ENCODE measurements at places on chromosomes 1 and 21. TPM values are rescaled to one million over a fixed set of nuclear protein-coding genes. Genes with fewer than 3 reads are reported as not detected.

- peak; percentile 34 for DNase-seq
Measured at GRCh38 chr1:150151291-150152181, 1.8 kb downstream of the PLEKHO1 start.

DNA sequence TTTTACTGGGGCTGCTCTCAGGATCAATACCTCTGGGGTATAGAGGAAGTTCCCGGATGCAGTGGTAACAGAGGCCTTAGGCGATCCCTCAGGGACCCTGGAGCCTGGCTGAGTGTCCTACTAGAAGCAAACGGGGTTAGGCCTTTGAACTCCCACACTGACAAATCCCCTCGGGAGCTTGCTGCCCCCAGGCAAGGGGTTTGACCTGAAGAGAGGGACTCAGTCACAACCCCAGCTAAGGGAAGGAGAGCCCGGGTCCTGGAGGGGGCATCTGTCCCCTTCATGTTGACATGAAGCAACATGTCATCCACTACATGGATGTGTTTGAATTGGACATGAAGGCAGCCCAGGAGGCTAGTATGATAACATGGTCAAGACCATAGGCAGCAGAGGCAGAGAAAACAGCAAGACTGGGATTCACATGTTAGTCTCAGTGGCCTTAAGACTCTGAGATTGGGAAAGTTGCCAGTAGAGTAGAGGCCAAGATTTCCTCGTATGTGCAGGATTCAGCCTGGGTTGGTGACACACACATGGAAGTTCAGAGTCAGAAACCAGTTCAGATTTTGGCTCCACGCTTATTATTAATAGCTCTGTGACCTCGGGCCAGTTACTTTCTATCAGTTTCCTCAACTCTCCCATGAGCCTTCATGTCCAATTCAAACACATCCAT, 101.5 kb downstream of the KCNN3 start:
- no peak for DNase-seq

OR2L2 gene
- 0.23 TPM for total RNA-seq

GRCh38 chr1:85502171-85502570, 37.2 kb upstream of the DDAH1 start:
- DNase-seq = no peak

GRCh38 chr1:36298640-36299039, 7.5 kb upstream of the SH3D21 start:
- no peak for DNase-seq

OR10K2 gene
- total RNA-seq = not detected

- DNase-seq = no peak
Measured at GRCh38 chr1:150121236-150121862, 28.4 kb upstream of the PLEKHO1 start.

OR6N2 gene
- total RNA-seq = not detected

ATP5IF1 gene
- total RNA-seq = 195 TPM

DNA sequence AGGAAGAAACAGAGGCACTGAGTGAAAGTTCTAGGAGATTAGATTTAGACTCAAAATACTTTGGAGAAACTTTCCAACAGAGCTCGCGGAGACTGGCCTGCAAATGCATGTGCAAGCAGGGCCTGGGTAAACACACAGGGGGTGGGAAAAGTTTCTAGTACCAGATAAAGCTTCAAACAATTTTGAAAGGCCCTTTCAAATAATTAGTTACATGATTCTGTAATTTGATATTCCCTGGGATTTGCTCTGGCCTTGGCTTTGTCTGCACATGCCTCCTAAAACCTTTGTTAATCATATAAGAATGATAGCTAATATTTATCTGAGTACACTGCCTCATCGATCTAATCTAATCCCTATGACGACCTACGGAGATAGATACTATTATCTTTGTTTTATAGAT, 31.3 kb downstream of the VTCN1 start:
- no peak for DNase-seq

GRCh38 chr21:34704119-34704518, 35.3 kb downstream of the CLIC6 start:
- no peak for DNase-seq

DNA sequence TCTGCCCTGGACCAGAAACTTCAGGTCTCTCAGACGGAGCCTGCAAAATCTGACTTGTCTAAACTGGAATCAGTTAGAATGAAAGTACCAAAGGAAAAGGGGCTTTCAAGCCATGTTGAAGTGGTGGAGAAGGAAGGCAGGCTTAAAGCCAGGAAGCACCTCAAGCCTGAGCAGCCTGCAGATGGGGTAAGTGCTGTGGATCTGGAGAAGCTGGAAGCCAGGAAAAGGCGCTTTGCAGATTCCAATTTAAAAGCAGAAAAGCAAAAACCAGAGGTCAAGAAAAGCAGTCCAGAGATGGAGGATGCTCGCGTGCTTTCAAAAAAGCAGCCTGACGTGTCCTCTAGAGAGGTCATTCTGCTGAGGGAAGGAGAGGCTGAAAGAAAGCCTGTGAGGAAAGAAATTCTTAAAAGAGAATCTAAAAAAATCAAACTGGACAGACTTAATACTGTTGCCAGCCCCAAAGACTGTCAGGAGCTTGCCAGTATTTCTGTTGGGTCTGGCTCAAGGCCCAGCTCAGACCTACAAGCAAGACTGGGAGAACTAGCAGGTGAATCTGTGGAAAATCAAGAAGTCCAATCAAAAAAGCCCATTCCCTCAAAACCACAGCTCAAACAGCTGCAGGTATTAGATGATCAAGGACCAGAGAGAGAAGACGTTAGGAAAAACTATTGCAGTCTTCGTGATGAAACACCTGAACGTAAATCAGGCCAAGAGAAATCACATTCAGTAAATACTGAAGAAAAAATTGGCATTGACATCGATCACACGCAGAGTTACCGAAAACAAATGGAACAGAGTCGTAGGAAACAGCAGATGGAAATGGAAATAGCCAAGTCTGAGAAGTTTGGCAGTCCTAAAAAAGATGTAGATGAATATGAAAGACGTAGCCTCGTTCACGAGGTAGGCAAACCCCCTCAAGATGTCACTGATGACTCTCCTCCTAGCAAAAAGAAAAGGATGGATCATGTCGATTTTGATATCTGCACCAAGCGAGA, 46.6 kb downstream of the ZBTB17 start:
- no peak for DNase-seq

DIO1 gene
- not detected for total RNA-seq

- no peak for DNase-seq
Measured at GRCh38 chr1:109389638-109390341, 7.9 kb downstream of the SORT1 start.

- DNase-seq = no peak
Measured at GRCh38 chr1:153804112-153804511, 28.9 kb downstream of the SLC27A3 start.

DNA sequence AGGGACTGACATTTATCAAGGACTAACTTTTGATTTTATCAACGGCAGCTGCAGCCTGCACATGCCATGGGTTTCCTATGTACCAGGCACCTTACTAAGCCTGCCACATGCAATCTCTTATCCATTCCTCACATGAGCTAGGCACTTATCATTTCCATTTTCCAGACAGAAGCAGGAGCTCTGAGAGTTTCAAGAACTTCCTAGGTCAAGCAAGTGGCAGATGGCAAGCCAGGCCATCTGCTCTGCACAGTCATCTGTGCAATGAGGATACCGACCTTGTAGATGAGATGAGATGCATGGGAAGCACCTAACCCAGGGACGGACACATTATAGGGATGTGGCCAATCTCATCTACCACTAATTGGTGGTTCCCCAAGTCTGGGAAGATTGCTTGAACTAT, 339.4 kb upstream of the USP24 start:
- no peak for DNase-seq

- no peak for DNase-seq
Measured at GRCh38 chr1:93744299-93744988, 62.8 kb upstream of the BCAR3 start.

GRCh38 chr1:217585577-217585976, 45.3 kb downstream of the GPATCH2 start:
- no peak for DNase-seq

- DNase-seq = no peak
Measured at GRCh38 chr1:41274752-41275545, 32.8 kb upstream of the SCMH1 start.

DNA sequence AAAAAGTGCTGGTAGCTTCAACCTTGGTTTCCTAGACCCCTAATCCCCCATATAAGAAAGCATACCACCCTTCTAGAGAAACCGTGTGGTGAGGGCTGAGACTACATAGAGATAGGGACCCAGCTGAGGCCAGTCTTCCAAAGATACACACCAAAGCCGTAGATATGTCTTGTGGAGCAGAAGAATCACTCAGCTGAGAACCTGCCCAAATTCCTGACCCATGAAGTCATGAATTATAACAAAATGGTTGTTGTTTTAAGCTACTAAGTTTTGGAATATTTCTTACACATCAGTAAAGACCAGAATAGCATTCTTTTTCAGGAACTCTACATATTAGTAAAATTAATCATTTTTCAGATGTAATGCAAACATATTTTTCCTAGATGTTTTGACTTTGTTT, 3.3 kb upstream of the SNRPE start:
- no peak for DNase-seq

- no peak for DNase-seq
Measured at GRCh38 chr1:41758500-41758899, 160.2 kb downstream of the HIVEP3 start.

DNA sequence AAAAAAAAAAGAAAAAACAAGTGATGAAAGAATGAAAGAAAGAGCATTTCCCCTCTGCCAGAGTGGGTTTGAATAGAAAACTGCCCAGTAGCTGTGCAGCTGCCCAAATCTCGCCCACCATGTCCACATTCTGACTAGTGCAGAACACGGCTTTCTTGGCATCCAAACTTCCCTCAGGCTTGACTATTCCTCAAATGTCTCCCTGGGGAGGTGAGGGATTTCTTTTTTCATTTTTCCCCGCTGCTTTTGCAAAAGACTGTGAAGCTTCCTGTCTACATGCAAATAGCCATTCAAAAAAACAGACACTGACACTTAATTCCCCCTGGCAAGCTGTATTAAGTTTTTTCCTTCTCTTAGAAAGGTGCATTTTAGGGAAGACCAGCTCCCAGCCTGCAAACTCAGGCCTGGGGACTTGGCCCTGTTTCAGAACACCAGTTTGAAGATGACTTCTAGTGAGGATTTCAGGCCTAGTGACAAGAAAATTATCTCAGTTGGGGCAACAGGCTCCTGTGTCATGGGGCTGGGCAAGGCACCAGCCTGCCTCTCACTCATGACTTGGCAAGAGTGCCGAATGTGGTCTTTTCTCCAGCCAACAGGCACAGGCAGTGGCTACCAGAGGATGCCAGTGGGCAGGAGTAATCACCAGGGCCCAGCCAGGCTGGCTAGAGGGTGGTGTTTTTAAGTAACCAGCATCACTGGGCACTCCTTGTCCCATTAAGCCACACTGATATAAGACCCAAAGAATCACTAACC, 178.1 kb upstream of the NFIA start:
- no peak for DNase-seq

GRCh38 chr1:94792473-94793295, 27.5 kb upstream of the SLC44A3 start:
- DNase-seq = no peak

GRCh38 chr1:234603221-234604204, 6.5 kb downstream of the IRF2BP2 start:
- no peak for DNase-seq

- DNase-seq = no peak
Measured at GRCh38 chr1:61224609-61225008, 142.2 kb downstream of the NFIA start.

- DNase-seq = no peak
Measured at GRCh38 chr1:42231253-42231652, 66.7 kb upstream of the GUCA2A start.

AMY2A gene
- total RNA-seq = not detected

DNA sequence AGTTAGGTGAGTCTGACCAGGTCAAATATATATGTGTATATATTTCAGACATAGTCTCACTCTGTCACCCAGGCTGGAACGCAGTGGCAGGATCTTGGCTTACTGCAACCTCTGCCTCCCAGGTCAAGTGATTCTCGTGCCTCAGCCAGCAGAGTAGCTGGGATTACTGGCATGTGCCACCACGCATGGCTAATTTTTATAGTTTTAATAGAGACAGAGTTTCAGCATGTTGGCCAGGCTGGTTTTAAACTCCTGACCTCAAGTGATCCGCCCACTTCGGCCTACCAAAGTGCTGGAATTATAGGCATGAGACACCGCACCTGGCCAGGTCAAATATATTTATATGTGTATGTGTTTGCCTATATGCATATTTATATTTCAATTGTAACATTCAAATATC, 581.5 kb upstream of the B3GALT2 start:
- DNase-seq = no peak

- DNase-seq = no peak
Measured at GRCh38 chr1:39777306-39777705, 6.2 kb upstream of the OXCT2 start.

DNA sequence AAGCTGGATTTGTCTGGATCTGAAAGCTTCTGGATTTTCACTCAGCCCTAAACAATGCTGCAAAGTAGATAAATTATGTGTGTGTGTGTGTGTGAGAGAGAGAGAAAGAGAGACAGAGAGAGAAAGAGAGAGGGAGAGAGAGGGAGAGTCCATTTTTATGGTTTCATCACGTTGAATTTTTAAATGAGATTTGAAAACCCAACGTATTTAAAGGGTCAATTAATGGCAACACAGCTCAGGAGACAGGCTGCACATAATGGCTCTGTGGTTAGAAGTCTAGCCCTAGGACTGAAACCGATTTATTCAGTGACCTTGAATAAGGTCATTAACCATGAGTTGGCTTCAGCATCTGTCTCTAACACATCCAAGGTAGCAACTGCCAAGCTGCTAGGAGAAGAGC, 35.3 kb upstream of the FMN2 start:
- no peak for DNase-seq

DNA sequence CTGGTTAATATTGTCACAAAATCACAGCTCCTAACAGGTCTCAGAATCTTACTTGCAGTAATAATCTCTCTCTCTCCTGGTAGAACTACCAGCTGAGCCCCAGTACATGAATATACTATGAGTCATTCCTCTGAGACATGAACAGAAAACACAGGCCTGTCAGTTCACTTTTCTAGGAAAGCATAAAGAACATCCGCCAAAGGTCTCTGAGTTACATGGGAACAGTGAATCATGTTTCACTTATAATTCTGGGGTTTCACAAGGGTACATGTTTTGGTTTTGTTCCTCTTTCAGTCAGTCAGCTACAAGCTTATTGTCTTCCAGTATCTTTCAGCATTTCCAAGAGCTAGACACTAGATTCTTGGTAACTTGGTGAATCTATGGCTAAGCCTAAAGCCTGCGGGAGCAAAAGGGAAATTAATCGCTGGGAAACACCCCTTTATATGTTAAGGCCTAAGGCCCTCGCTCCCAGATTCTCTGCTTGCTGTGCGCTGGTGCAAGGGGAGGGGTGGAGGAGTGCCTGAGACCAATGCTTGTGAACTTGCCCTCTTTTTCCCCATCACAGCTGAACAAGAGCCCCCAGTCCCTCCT, 31.7 kb downstream of the IFNGR2 start:
- no peak for DNase-seq
